ENCODE measurements at places on chromosomes 1 and 21.

DNA sequence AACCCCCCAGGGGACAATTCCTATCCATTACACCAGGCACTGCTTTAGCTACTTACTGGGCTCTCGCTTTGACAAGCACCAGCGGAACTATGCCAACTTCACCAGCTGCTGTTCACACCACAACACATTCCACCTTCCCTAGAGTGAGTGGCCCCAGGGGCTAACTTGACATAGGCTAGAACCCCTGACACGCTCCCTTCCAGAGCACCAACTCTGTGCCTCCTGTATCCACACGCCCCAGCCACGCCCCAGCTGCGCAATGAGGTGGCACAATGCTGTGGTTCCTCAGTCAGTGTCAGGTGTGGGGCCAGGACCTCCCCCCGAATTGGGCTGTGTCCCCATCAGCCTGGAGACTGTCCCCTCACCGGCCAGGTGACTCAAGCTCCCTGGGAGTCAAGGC, 11.7 kb upstream of the FGR start:
- no peak for DNase-seq

DNA sequence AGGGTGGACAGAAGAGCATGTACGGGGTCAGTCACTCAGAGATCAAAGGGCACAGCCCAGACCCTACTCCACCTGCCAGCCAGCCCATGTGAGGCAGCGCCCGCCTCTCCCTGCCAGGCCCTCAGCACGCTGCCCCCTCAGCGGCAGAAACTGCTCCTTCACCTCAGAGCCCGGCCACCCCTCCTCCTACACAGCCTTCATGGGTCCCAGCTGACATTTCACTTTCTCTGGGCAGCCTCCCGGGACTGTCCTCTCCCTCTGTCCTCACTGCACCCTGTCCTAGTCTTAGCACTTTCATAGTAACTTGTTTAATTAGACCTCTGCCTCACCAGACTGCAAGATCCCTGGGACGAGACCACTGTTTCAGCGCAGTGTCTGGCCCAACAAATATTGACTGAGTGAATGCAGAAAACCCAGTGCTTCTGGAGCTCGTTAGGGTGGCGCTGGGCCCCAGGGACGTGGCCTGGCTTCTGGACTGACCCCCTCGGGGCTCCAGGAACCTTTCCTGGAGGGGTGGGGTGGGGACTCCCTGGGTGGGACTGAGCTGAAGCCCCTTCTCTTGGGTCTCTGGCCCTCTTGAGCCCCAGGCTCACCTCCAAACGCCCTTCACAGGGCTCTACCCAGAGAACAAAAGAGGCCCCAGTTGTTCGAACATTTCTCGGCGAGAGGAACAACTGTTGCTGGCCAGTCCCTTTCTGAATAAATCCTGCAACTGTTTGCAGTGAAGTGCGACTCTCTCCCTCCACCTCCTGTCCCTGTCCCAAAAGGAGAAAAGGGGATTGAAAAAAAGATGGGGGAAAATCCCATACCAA, 114.9 kb downstream of the CASZ1 start:
- no peak for DNase-seq

GRCh38 chr1:113325022-113325421, 65.3 kb upstream of the MAGI3 start:
- peak; percentile 48 for DNase-seq

DNA sequence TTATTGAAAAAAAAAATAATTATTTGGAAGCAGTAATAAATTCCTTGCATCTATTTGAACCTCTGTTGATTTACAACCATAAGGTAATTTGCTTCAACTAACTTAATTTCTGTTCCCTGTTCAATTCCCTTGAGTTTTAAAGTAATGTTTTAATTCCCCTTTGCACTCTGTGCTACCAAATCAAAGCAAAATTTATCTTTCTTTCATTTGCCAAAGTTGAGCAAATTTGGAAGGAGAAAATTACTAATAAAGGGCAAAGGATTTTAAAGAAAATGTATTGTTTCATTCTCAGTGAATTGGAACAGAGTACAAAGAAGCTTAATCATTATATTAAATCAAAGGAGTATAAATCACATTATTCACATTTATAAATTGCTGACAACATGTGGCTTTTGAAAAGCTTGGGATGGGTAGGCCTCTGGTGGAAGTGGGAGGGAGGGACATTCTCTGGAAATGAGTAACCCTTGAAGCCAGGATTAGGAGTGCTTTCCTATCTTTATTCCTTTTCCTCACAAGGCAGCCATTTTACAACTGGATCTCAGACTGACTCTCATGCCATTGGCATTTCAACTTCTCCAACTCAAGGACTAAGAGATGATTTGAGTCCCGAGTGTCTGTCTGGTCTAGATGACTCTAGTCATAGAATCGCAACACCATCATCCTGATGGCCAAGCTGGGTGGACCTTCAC, 331.6 kb upstream of the DUSP10 start:
- DNase-seq: peak; percentile 32

DNA sequence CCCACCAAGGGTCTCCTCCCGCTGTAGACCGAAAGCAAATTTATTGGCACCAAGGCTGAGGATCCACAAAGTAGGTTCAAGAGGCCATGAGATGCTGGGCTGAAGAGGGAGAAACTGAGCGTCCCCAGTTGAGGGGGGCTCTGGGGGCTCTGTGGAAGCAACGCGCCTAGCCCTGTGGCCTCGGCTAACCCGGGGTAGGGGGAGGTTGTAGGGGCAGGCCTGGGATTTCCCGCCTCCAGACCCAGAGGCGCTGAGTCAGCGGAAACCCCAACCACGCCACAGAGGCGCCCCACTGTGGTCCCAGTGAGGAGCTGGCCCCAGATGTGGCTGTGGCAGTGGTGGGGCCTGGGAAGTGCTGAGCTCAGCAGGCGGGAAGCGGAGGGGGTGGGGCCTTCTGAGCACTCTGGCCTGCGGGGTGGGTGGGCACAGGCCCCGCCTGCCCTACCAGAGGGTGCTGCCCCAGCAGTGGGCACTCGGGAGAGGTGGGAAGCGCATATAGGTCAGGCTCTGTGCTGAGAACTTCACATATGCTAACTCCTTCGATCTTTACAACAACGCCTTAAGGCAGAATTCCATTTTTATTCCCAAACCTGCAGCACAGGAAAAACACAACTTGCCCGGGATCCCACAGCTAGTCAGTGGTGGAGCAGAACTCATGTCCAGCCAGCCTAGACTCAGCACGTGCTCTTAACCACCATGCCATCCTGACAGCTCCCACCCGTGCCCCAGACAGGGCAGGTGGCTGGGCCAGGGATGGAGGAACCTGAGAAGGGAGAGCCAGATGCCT, 1.5 kb upstream of the COL16A1 start:
- DNase-seq: peak; percentile 60

GRCh38 chr1:81827942-81828341, 27.2 kb downstream of the ADGRL2 start:
- DNase-seq: no peak

DNA sequence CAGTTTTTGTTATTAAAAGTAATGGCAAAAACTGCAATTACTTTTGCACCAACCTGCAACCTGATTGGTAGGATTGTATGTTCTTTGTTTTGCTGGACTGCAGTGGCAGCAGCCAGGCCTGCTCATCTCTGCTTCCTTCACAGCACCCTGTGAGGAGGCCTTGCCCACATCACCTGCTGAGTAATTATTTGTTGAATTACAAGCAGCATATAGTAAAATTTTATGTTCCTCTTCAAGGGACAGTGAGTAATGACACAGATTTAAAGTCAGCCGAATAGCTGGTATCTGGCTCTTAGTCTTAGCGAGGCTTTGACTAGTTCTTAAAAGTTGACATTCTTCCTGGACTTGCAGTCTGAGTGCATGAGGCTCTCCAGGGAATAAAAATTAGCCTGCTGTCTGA, 435.1 kb downstream of the PRDM2 start:
- no peak for DNase-seq

GRCh38 chr1:205977402-205978014, 25.7 kb downstream of the RAB7B start:
- DNase-seq: peak; percentile 81

DNA sequence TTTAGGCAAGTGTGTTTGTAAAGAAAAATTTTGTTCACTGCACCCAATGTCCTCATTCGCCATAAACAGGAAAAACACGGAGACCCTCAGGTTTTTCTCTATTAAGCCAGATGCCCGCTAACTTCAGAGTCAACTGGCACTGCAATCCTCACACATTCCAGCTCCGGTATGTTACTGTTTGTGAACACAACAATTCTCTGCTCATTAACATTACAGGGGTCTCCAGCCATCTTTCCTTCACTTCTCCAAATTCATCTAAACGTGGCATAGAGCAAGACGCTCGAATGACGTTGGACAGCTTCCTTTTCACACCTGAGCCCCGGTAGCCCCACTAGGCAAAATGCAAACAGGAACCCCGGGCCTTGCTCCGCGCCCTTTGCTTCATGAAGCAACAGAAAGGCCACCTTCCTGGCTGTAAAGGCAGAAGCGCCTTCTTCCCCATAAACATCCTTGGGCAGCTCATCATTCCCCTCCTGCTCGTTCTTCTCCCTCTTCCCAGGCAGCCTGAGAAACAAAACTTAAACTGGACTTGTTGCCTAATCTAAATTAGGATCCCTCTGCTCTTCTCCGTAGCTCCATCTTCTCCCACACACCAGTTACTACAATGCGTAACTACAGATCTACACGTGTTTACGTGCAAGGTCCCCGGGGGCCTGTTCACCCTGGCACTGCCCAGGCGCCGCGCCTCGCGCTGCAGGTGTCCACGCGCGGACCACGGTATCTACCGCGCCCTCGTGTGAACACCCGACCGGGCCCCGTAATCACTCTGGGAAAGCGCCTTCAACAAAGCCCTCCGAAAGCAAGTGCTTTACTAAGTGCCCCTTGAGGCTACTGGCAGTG, 1.2 kb downstream of the LBR start:
- DNase-seq: peak; percentile 22

Data from urothelium cell line (cell line).